ENCODE measurements at places on chromosomes 6 and 20.
A peak's percentile ranks its signal among the peaks of the same experiment; 100 is the strongest.

DNA sequence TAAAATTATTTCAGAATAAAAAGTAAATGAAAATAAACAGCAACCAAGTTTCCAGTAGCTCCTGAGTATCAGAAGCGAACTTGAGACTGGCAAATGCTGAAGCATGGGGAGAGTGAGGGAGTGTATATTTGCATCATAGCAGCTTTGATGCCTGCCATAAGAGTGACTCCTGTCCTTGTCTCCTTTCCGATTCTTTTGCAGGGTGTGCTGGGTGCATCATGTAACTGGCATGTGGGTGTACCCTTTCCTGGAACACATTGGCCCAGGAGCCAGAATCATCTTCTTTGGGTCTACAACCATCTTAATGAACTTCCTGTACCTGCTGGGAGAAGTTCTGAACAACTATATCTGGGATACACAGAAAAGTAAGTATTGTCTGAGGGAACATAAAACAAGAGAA lies 117.4 kb downstream of the ADAT2 start:
- DNase-seq, result no peak

DNA sequence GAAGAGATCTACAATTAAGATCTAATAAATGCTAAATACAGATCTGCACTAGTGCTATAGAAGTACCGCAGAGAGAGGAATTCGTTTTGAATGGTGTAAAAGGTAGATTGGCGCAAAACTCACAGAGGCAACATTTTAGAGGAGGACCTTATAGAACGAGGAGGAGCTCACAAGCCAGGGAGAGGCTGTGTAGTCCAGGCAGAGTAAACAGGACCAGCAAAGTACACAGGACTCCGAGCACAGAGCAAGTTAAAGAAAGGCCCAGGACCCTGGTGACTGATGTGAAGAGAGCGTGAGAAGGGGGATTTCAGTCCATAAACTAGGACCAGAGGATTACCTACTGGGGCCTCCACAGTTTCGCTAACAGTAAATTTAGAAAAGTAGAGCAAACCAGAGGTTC lies 202.3 kb downstream of the FOXC1 start:
- DNase-seq, result no peak

- no peak for DNase-seq
These were observed 280.6 kb downstream of the SLC35F1 start for GRCh38 chr6:118187568-118188164.

- DNase-seq, result no peak
These were observed 19.0 kb upstream of the TLDC2 start for GRCh38 chr20:36856691-36857635.

- no peak for DNase-seq
These were observed 133.3 kb downstream of the TFAP2C start for GRCh38 chr20:56762401-56762800.

DNA sequence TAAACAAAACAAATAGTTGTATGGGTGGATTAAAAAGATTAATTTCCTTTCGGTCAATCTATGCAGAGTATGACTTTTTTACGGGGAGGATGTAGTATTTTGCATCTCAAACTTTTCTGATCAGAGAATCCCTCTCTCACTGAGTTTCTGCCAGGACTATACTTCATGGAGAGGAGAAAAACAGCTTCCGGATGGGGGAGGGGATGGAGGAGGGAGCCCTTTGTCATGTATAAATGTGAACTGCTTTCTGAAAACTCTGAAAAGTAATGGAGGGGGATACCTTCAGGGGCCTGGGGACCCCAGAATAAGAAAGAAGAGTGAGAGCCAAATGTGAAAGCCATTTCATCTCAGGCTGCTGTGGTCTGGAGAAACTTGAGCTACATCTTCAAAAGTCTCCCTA lies 173.1 kb upstream of the KCNK16 start:
- no peak for DNase-seq

DNA sequence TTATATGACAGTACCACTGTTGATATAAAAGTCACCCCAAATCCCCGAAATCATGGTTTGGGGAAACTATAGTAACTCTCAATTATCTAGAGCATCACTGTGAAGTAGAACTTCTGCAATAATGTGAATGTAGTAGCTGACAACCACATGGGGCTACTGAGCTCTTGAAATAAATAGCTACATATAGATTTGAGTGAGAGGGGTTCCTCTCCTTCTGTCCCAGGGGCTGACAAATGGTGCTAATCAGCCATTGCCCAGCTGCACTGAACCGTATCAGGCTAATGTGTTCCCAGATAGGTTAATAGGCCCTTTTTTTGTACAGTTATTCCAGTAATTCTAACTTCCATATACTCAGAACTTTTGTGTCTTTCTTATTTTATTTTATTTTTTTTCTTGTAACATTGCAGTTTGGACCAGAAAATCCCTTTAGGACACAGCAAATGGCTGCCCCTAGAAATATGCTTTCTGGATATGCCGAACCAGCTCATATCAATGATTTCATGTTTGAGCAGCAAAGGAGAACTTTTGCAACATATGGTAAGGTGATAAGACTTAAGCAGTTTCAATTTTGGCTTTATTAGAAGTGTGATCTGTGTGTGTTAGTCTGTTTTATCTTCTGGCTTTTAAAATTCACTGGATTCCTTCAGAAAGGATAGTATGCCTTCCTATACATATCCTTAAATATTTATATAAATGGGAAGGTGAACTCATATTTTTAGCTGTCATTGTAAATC lies 21.1 kb downstream of the CDC40 start:
- no peak for DNase-seq

DNA sequence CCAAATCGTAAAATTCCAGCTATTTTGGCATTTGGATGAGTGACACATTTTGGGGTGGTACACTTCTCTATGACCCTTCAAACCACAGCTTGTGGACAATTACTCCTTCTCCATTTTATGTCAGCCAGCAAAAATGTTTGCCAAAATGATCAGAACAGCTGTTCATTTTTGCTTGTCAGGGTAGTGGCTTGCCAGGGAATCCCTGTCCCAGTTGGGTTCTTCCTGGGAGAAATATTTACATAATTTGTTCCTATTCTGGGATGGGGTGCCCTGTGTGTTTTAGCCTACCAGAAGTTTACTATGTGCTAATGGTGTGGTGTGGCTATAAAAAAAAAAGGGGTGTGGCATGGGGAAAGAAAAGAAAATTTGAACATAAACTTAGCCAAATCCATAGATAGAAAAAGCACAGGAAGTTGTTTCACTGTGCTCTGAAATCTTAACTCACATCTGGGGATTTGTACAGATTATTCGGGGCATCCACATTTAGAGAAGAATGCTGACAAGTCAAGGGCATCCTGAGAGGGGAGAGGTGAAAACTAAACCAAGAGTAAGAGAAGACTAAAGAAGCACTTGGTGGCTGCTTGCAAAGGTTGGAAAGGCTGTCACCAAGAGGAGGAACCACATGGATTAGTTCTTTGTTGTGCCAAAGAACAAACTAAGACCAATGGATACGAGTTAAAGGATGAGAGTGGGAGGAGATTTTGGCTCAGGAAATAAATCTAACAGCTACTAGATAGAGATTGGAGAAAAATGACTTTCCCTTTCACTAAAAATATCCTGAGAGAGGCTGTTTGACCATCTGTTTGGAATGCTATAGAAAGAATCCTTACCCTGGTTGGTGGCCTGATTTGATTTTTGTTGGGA lies 55.2 kb upstream of the RBM24 start:
- no peak for DNase-seq

DNA sequence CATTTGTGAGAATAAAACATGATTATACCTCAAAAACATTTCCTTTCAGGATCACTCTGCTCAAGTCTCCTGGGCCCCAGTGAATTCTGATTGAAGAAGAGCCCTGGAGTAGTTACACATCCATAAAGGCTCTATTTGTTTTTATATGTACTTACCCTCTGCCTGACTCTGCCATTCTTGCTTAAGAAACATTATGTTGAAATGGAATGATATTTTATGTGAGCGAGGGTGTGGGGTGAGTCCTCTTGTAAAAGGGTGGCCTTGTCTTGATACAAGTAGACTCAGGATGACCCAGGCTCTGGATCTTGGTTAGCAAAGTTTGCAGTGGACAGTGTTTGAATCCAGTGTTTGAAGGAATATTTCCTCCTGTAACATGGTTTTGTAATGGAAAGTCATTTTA lies 215.4 kb upstream of the PREP start:
- DNase-seq, result no peak

GRCh38 chr20:3924304-3925112 lies 35.3 kb downstream of the PANK2 start:
- DNase-seq, result no peak

DNA sequence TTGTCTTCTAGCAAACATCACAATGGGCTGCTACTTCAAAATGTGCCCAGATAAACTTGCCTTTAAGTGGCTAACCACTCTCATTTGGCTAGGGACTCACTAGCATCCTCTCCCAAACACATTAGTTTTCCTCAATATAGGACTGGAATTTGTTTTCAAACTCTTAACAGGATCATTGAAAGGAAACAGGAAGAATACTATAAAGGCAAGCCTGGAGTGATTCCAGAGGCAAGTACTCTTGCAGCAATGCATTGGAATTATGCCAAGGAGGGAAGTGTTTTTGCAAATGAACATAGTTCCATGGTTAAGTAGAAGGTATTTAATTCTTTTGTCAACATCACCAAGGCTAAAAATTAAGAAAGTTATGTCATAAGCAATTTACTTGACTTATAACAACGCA lies 12.2 kb downstream of the EPHA7 start:
- no peak for DNase-seq

- DNase-seq, result no peak
These were observed 70.5 kb upstream of the SLCO4A1 start for GRCh38 chr20:62571669-62572344.

- DNase-seq, result no peak
These were observed 46.0 kb downstream of the SERAC1 start for GRCh38 chr6:158122048-158122447.

- DNase-seq, result no peak
These were observed 60.4 kb upstream of the CCN2 start for GRCh38 chr6:132011582-132011981.

DNA sequence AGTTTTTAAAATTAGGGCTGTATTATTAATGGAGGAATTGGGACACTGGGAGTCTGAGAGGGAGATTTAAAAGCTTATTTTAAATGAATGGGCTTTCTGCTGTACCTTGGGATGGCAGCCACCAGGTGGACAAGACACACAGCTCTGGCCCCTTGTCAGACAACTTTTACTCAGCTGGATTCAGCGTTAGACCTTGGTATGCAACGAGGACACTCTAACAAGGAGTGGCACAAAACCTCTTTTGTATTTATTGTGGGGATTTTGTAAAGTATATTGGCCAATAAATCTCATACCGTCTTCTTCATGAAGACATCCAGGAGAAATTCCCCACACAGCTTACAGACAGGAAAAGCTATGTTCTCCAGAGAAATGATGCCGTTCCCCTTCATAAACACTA lies 105.7 kb downstream of the LCA5 start:
- DNase-seq, result no peak

DNA sequence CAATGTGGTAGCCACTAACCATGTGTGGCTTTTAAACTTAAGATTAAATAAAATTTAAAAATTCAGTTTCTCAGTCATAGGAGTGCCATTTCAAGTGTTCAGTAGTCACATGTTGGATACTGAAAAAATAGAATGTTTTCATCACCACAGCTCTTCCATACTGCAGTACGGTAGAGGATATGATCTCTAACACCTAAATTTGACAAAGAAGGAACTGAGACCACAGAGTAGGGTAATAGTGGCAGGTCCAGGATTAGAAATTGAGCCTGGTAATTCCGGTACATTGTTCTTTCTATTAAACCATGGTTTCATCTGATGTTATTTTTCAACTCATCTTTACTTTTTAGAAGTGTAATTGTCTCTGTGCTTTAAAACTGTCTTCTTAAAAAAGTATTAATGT lies 104.0 kb downstream of the CD2AP start:
- DNase-seq, result peak; percentile 23

DNA sequence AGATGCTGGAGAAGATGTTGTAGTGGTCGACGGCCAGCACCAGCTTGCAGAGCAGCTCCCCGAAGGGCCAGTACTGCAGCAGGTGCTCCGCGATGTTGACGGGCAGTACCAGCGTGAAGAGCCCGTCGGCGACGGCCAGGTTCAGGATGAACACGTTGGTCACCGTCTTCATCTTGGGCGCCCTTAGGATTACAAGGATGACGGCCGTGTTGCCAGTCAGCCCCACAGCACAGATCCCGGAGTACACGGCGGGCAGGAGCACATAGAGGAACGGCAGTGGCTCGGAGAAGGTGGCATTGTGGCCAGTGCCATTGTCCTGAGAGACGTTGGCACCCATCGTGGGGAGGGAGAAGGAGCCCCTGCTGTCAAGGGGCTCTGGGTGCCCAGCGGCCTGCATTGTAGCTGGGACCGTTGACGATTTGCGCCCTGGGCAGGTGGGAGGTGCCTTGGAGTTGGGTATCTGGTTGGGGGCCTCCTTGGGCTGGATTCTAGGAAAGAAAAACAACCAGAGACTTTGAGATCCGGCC lies 867 bp downstream of the NPBWR2 start:
- DNase-seq, result no peak

GRCh38 chr6:88825856-88826255 lies 137.6 kb downstream of the RNGTT start:
- no peak for DNase-seq

GRCh38 chr6:98039443-98039842 lies 756.4 kb upstream of the MMS22L start:
- no peak for DNase-seq

DNA sequence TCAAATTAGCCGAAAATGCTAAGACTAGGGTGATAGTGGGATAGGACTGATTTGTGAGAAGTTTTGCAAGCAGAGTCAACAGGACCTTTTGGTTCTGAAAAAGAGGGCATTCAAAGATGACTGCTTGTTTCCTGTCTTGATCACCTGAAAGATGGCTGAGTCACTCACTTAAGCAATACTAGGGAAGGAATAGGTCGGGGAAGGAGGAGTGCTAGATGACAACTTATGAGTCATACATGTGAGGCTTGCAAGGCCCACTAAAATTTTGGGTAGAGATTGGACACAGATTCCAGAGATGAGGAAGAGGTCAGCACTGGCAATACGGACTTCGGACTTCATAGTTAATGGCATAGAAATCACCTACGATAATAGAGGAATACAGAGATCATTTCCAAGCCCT lies 89.2 kb downstream of the FAM83B start:
- DNase-seq, result no peak

DNA sequence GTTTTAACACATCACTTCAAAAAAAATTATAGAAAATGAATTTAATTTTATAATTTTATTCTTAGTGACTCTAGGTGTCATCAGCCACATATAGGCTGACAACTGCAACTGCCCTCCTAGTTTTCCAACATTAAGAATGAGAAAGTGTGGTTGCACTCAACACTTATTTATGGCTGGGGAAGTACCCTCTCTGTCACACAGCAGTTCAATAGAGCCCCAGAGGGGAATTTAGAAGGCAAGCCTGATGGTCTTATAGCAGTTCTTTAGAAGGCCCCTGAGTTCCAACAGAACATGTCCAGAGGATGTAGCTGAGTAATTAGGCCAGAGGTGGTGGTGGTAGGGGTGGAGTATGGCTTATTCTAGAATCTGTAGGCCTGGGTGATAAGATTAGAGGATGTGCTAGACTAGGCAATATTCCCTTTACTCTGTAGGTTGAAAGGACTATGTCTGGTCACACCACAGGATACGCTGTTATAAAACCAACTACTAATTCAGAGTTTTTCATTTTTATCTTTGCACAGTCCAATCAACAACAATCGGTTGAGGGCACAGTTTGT lies 226.5 kb upstream of the CITED2 start:
- DNase-seq, result peak; percentile 21
